Airway epithelial cell (primary cell): ENCODE measurements at places on chromosomes 1 and 21. TPM values are rescaled to one million over a fixed set of nuclear protein-coding genes. Genes with fewer than 3 reads are reported as not detected.

Gene TAS1R1
- total RNA-seq, result not detected in 2 replicates

Gene TPR
- total RNA-seq, result 45.6 and 55.2 TPM in 2 replicates

Gene FNDC10
- 5.6 and 7.5 TPM in 2 replicates for total RNA-seq

Gene SLC22A15
- total RNA-seq, result 3.3 and 5.1 TPM in 2 replicates

Gene PPFIA4
- 2.0 and 2.6 TPM in 2 replicates for total RNA-seq

Gene CCDC17
- 0.19 and 0.56 TPM in 2 replicates for total RNA-seq

Gene BSND
- total RNA-seq, result not detected in 2 replicates

Gene CLDN19
- total RNA-seq, result 0.21 TPM in 1 of 2 replicates, not detected in the other

Gene ARHGAP29
- total RNA-seq, result 13.6 and 16.2 TPM in 2 replicates

Gene WDTC1
- 20.4 and 26.0 TPM in 2 replicates for total RNA-seq

Gene ACTN2
- not detected in 2 replicates for total RNA-seq
